ENCODE measurements at places on chromosomes 1 and 21. TPM values are rescaled to one million over a fixed set of nuclear protein-coding genes. Genes with fewer than 3 reads are reported as not detected.

Gene MCOLN2
- 1.5 TPM for polyA plus RNA-seq

Gene FAM43B
- 1.00 TPM for polyA plus RNA-seq

Gene TMEM125
- 15.6 TPM for polyA plus RNA-seq

Gene IGSF5
- 1.3 TPM for polyA plus RNA-seq

Gene AMY1B
- not detected for polyA plus RNA-seq

Gene ACKR1
- 0.33 TPM for polyA plus RNA-seq

Gene AGO1
- polyA plus RNA-seq: 20.9 TPM

Gene IQGAP3
- polyA plus RNA-seq: 22.8 TPM

Gene CNST
- 22.4 TPM for polyA plus RNA-seq

Gene RSPH1
- 14.4 TPM for polyA plus RNA-seq

Gene PCSK9
- 0.95 TPM for polyA plus RNA-seq

Gene FAM177B
- polyA plus RNA-seq: not detected

Gene PRDM16
- 7.3 TPM for polyA plus RNA-seq

Gene FOXO6
- 1.2 TPM for polyA plus RNA-seq

Gene FAM72B
- polyA plus RNA-seq: 6.0 TPM

Gene EFCAB7
- polyA plus RNA-seq: 27.5 TPM

Gene BSND
- 4.1 TPM for polyA plus RNA-seq

Gene LRRC53
- not detected for polyA plus RNA-seq

Gene SLC27A3
- polyA plus RNA-seq: 40.7 TPM

Gene C1orf50
- polyA plus RNA-seq: 14.4 TPM

Gene PCP4
- 12.9 TPM for polyA plus RNA-seq

Measured in left kidney (tissue), 8 donors.